ENCODE measurements at places on chromosomes 5 and 9.

GRCh38 chr5:116622375-116623050, 47.9 kb upstream of the SEMA6A start:
- no peak for DNase-seq

DNA sequence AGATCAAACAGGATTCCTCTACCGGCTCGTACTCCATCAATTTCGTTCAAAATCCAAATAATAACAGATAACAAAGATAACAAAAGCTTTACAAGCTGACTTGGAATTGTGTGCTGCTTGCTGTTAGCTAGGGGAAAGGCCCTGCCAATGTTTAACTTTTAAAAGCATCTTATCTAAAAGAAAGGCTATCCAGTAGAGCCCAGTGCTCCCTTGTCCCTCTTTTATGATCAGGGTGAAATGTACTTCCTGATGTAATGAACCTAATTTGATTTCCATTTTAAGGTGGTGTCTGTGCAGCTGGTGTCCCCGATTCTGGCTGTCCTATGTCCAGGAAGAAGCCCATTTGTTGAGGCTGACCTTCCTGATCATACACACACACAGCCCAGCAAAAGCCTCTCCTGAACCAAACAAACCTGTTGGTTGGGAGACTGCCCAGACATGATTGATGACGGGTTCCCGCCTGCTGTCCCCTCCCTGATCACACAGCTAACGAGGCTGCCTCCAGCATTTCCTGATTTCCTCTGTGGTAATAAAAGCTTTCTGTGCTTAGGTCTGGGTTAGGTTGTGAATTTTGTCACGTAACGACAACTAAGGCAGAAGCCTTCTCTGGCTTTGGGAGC, 54.1 kb downstream of the PWWP2A start:
- no peak for DNase-seq

GRCh38 chr5:15367489-15367888, 132.5 kb upstream of the FBXL7 start:
- DNase-seq = no peak

GRCh38 chr5:122315521-122315920, 3.5 kb downstream of the SNCAIP start:
- no peak for DNase-seq

DNA sequence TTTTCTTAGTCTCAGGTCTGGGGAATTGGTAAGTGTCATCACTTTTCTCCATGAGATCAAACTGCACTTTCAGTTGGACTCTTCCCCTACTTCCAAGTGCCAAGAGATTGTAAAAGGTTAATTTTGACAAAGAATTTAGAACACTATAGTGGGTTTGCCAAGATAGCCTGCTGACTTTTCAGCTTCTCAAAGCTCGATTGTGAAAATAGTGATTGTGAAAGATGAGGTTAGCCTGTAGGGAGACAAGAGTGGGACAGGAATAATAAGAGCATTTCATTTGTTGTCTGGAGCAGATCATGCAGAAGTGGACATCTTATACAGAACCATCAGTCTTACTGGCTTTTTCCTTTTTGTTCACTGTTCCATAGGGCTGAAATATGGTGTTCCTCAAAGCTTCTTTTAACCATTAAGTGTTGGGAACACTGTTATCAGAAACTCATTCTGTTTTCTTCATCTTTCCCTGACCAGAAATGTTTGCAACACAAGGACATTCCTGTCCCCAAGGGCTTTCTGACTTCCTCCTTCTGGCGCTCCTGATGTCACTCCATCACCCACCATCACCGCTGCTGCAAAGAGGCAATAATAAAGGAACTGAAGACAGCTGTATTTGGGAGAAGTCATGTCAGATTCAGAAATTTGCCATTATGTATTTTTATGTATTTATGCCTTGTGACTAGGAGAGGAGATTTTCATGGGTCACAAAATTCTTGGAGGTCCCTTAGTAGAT, 11.6 kb upstream of the SPTAN1 start:
- no peak for DNase-seq

DNA sequence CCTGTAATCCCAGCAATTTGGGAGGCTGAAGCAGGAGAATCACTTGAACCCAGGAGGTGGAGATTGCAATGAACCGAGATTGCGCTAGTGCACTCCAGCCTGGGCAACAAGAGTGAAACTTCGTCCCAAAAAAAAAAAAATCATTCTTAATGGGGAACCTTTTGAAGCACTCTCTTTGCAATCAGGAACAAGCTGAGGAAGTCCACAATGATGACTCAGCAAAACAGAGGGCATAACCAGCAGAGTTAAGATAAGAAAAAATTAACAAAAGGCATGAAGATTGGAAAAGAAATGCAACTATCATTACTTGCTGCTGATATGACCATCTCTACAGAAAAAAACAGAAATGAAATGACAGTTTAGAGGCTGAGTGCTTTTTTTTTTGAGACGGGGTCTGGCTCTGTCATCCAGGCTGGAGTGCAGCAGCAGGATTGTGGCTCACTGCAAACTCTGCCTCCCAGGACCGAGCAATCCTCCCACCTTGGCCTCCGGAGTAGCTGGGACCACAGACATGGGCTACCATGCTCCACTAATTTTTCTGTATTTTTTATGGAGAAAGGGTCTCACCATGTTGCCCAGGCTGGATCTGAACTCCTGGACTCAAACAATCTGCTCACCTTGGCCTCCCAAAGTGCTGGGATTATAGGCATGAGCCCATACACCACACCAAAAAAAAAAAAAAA, 88.0 kb downstream of the FNBP1 start:
- no peak for DNase-seq

DNA sequence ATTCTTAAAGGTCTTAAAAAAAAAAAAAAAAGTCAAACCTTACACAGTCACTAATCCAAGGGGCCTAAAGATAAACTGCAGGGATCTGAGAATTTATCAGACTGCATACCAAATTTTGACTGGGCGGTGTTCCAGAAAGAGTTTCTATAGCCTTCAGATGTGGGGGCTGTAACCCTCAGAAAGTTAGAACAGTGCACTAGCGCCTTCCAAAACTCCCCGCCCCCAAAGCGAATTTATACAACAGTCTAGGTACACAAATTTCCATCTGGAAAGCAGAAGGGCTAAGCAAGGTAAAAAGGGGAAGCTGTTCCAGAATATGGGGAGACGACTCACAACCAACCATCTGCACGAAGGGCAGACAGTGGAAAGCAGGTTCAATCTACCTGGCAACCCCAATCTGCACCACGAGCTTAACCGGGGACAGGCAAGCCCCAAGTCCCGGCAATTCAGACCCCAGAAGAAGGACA, 813 bp downstream of the ERMP1 start:
- DNase-seq = no peak

DNA sequence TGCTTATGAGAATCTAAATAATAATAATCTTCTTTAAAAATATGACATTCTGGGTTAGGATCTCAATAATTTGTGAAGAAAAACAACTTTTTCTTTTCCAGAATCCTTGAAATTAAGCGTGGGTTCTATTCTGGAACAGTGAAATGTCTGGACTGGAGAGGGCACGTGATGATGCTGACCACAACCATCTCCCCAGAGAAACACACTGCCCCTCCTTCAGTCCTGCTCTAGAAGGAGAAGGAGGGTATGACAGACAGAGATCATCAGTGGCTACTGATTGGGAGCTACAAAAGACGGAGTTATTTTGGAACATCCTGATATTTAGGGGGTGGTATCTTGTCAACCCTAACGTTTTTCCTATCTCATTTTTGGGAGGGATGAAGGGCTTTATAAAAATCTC, 40.2 kb downstream of the MEF2C start:
- no peak for DNase-seq

- DNase-seq = no peak
Measured at GRCh38 chr5:132210944-132211343, 16.7 kb downstream of the P4HA2 start.

- no peak for DNase-seq
Measured at GRCh38 chr5:56247592-56247991, 14.5 kb upstream of the ANKRD55 start.

- DNase-seq = no peak
Measured at GRCh38 chr9:2489838-2490314, 131.7 kb upstream of the VLDLR start.

DNA sequence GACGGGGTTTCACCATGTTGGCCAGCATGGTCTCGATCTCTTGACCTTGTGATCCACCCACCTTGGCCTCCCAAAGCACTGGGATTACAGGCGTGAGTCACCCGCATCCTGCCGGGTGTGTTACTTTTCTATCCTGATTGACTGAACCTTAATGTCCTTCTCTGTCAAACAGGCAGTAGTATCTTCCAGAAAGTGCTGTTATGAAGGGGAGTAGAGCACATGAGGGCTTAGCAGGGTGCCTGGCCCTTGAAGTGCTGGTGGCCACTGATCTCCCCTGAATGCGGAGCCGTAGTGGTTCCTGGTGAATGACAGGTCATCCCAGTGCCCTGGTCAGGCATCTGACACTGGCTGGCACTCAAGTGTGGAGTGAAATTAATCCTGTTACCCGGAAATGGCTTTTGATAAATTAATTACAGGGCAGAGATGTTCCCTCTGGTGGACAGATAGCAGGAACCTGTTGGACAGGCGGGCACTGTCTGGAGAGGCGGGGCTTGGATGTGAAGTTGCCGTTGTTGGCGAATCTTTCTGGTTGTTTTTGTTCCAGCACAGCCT, 28.4 kb downstream of the PRRC2B start:
- no peak for DNase-seq

GRCh38 chr9:117771136-117771535, 66.9 kb downstream of the TLR4 start:
- no peak for DNase-seq

- no peak for DNase-seq
Measured at GRCh38 chr9:9913276-9913832, 699.4 kb downstream of the PTPRD start.

- DNase-seq = no peak
Measured at GRCh38 chr9:35691757-35692301, 2.1 kb upstream of the TPM2 start.

- DNase-seq = no peak
Measured at GRCh38 chr5:36035696-36036095, 31.0 kb downstream of the UGT3A2 start.

- no peak for DNase-seq
Measured at GRCh38 chr9:135347461-135347860, 132.1 kb upstream of the PPP1R26 start.

- no peak for DNase-seq
Measured at GRCh38 chr9:32577316-32577715, 4.4 kb upstream of the NDUFB6 start.

DNA sequence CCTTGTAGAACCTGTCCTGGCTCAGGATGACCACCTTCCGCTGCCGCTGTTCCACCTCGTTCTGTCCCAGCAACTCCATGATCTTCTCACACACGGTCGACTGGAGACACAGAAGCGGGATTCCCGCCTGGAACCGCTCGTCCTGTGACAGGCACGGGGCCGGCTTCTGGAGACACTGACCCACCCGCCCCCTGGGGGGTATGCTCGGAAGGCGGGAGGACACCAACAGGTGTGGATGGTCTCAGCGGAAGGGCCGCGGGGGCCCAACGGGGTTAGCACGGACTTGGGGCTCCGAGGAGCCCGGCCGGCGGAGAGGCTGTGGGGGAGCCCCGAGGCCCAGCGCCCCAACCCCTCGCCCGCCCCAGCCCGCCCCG, 530 bp downstream of the UCK1 start:
- DNase-seq = no peak

GRCh38 chr5:148005788-148006520, 57.8 kb upstream of the SPINK5 start:
- DNase-seq = no peak

DNA sequence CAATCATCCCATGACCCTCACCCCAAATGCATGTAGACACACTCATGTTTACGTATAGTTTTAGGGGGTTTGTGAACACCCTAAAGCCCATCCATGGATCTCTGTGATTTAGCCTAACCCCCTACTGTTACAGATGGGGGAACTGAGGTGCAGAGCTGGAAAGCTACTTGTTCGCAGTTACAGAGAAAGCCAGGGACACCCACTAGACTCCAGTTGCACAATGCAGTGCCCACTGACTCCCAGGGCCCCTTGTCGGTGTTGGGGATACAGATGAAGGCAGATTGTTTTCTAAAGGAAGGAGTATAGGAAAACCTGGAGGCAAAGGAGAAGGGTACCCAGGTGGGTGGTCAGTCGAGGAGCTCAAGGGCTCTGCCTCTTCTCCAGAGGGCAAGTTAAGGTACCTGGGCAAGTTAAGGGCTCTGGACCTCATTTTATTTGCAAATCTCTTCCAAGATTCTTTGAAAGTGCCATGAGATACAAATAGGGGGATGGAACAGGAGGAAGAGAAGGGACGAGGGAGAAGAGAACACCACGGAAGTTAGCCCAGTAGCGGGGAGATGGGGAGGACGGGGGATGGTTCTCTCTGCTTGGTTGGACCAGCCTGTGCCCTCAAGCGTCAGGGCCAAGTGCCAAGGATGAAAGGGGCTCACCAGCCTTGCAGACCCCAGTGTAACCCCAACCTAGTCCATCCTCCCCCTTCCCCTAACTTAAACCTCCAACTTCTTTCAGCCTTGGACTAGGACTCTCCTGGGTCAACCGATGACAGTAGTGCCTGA, 958 bp downstream of the MYOZ3 start:
- no peak for DNase-seq

- no peak for DNase-seq
Measured at GRCh38 chr9:133071484-133072150, 9.8 kb downstream of the CEL start.

- no peak for DNase-seq
Measured at GRCh38 chr9:136701668-136702053, 10.7 kb upstream of the DIPK1B start.

- DNase-seq = no peak
Measured at GRCh38 chr5:76804266-76804665, 14.6 kb upstream of the F2RL1 start.

GRCh38 chr9:70504834-70505233, 90.4 kb upstream of the KLF9 start:
- DNase-seq = no peak

- DNase-seq = no peak
Measured at GRCh38 chr9:4844056-4844838, 51.5 kb downstream of the RCL1 start.

GRCh38 chr9:111604054-111604615, 4.7 kb upstream of the PTGR1 start:
- no peak for DNase-seq

DNA sequence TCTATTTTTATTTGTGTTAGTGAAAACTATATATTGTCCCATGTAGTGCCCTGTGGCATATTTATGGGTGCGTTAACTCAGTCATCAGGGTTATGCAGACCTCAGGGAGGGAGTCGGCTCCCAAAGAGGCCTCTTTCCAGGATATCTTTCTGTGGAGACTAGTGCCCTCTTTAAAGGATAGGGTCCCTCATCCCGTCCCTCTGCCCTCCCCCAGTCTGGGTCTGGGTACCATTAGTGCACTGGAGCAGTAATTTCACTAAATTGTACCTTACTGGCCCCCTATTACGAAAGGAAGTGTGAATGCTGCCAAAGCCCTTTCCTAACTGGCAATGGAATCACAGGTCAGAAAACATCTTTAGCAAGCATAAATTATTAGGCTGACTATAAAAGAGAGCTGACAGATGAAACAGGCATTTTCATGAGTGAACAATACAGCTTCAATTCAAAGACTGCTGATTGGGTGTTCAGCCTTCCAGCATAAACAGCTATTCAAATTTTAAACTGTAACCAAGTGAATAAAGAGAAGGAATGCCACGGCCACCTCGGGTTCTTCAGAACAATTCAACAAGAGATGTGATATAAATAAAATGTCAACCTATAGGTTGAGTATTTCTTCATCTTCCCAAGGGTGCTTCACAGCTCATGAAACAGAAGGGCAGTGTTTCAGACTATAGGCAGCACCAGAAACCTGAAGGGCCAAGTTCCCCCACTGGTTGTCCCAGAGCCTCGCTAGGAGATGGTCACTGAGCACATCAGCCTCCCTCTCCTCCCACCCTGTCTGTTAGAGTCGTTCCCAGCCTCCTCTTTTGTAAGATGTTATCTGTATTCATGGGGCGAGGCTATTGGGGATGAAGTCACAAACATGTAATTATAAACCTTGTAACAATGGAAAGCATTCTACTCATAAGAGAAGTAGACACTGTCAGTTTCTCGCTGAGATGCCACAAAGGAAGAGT, 318.7 kb downstream of the TMEM161B start:
- DNase-seq = no peak
